Suppressor macrophage (primary cell): ENCODE measurements at places on chromosomes 4 and X.

DNA sequence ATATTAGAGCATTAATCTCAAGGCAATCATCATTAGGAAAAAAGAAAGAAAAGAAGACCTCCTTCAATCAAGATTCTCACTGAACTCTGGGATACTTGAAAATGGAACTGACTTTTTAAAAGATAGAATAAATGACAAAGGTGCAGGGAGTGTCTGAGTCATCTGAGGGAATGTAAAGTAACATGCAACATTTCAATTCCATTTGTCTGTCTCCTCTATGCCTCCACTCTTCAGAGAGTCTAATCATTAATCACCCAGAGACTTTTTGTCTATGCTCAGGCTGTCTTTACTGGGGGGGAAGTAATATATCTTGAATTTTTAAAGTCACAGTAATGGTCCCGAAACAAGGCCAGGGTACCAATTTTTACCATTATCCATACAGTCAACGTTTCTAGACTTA, 55.0 kb upstream of the PACRGL start:
- DNase-seq: no peak

DNA sequence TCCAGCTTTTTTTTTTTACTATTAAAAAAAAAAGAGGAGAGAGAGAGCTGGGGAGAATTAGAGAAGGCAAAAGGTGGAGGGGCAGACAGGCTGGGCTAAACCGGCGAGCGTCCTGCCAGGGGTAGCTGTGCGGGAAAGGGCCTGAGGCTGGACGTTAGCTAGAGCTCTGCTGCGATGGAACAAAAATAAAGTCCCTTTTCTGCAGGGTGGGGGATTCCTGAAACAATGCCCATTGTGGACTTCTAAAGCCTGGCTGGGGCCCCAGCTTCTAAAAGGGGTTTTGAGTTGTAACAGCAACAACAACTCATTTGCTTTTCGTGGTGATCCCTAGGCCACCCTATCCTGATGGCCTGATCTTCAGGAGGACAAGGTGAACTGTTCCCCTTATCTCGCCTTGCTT, 311.7 kb downstream of the FBXW7 start:
- DNase-seq: no peak

GRCh38 chrX:101759000-101759399, 99.3 kb upstream of the ARMCX2 start:
- DNase-seq: peak; percentile 56

DNA sequence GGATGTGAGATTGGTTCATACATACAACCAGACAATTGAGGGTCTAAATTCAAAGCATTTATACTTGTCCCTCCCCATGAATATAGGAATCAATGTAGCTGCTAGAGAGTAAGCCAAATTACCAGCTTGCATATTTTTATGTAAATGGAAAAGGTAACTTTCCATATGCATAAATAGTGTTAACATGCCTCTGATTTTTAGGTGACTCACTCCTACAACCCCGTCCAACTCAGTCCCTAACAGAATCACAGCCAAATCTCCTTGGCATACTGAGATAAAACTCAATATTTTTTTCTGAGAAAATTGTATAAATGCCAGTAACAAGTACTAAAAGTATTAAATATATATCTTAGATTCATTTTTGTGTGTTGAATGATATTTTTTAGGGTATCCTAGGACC, 67.2 kb downstream of the INPP4B start:
- DNase-seq: no peak

- no peak for DNase-seq
Measured at GRCh38 chr4:101528526-101528925, 181.2 kb upstream of the PPP3CA start.

- peak; percentile 93 for DNase-seq
Measured at GRCh38 chr4:25913851-25914669, at the start of gene SMIM20. Gene SMIM20, plus strand, starts transcription at chr4:25914220. Its CDS starts 94 bp downstream, at chr4:25914314.

DNA sequence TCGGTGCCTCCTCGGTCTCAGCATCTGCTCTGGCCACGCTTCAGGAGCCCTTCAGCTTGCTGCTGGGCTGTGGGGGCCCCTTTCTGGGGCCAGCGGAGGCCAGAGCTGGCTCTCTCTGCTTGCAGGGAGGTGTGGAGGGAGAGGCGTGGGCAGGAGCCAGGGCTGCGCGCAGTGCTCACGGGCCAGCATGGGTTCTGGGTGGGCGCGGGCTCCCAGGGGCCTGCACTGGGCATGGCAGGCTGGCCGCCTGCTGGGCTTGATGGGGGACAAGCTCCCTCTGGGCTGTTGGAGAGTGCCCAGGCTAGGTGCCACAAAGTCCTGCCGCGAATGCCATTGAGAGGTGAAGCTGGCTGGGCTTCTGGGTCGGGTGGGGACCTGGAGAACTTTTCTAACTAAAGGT, 57.3 kb upstream of the AGA start:
- DNase-seq: no peak

DNA sequence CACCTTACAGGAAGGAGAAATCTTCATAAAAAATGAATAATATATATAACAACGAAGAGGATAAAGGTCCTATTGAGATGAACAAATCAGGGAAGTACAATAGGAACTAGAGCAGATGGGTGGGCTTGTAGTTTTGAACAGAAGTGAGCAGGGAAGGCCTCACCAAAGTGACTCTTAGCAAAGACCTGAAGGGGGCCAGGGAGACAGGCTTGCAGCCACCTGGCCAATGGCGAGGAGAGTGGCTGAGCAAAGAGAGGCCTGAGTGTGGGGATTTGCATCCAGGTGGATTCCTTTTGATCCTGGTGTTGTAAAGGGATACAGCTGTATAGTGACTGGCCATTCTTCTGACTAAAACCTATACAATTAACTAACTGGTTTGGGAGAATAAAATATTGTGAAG, 354.1 kb downstream of the CAMK2D start:
- no peak for DNase-seq

DNA sequence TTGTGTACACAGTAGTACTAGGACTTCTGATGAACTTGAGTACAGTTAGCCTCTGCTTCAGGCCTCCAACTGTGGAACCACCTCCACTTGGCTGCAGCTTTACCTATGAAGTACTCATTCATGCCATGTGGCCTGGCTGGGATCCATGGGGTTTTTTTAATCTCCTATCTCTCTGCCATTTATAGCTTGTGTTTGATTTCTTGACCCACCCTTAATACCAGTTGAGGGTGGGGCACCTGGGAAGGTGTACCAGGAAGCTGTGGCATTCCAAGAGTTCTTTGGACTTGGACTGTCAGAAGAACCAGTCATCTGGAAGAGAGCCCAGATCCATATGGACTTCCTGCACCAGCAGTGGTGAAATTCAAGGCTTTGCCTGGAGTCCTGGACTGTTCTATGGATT, 230.1 kb downstream of the SHROOM3 start:
- DNase-seq: no peak

DNA sequence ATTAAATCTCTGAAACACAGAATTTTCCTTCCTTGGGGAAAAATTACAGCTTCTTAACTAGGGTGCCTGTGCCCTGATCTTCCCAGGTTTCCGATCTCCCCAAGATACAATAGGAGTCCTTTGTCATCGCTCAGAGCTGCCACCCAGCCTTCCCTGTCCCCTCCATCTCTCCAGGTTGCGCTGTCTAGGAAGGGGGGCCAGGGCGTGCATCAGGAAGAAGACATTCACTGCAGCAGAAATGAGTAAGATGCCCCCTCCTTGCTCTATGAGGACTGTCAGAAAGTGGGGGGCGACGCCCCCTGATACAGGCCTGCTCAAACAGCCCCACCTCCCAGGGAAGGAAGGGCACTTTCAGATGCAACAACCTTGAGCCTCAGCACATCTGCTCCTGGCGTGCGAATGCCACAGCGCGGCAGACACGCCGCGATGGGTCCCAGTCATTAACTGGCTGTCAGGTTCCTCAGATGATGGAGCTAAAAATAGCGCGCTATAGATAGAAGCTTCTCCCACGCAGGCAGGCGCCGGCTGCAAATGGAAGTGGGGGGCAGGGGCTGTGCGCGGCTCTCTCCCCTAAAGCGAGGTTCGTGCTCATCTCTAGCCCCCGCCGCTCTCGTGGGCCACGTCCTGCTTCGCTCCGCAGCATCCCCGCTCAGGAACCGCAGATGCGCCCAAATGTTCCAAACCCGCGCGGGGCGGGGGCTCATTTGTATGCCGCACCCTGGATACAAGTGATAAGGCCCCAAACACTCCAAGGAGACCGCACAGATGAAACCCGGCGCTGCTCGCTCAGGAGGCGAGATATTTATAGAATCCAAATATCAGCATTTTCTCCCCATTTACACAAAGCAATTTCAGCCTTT, 57.6 kb upstream of the LGI2 start:
- peak; percentile 81 for DNase-seq

- DNase-seq: peak; percentile 6
Measured at GRCh38 chrX:147550217-147550616, 361.5 kb upstream of the FMR1 start.

- DNase-seq: no peak
Measured at GRCh38 chr4:89312066-89312465, 4.5 kb upstream of the GPRIN3 start.

DNA sequence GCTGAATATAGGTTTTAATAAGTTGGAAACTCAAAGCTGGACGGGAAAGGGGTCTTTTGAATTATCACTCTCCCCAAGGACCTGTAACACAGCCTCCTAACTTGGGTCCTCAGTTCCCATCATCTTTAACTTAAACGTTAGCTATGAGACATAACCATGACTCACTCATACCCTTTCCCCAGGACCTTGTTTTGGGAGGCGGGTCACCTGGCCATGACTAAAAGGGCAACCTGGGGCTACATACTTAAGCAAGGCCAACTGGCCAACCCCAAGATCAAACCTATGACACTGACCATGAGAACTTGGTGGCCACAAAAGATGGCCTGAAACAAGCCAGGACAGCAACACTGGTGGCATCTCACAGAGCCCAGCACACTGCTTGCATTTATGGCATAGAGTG, 89.0 kb downstream of the SH3KBP1 start:
- DNase-seq: no peak

- DNase-seq: no peak
Measured at GRCh38 chr4:80685214-80685613, 345.3 kb upstream of the BMP3 start.

DNA sequence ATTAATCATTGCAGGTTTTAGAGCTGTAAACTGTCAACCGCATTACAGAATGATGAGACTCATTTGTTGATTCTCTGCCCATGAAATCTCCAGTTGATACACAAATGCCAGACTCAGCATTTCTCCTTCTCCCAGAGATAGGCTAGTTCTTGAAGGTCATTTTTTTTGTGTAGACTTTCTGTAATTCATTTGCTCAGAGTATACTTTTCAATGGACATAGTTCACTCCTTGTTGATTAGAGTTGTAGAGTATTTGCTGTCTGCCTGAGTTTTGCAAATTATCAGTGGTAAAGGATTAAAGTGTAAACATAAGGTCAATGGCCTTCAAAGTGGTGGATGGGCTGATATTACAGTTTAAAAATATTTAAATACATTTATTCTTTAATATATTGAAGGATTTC, 15.2 kb upstream of the ALB start:
- DNase-seq: no peak

GRCh38 chr4:883377-884095, 48.6 kb downstream of the GAK start:
- DNase-seq: no peak

- DNase-seq: no peak
Measured at GRCh38 chr4:3496021-3496420, 32.9 kb downstream of the DOK7 start.

DNA sequence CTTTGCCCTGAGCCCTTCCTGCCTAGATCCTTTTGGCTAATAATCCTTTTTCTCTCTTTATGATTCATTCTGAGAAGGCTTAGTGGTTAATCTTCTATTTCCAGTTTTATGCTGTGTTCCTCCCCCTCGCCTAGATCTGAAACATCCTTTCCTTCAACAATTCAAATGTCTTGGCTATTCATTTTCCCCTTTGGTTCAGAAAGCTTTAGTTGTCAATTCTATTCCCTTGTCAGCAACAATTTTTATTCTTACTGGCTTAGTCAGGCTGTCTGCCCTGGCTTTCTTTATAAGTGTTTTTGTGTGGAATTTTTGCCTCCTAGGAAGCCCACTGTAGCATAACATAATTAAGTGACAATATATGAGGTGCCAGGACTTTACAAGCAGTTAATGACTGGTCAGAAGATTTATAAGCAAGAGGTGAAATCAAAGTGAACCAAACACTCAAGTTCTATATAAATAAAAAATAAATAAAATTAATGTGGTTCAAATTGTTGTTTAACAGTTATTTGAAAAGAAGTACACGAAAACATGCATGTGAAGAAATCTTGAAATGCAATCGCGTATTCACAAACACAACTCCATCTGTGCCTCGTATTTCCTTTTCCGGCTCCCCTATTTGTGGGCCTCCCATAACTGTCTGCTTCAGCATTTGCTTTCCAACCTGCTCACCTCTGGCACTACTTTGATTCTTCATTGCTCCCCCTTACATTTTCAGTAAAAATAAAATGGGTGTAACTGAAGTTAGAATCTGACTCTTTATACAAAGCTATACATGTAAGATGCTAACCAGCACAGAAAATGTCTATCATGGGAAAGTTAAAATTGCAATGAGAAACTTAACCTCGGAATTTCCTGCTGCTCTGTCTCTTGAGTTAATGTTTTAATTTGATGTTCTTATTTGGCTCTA, 235.4 kb downstream of the SPRY1 start:
- no peak for DNase-seq

- DNase-seq: no peak
Measured at GRCh38 chr4:168796362-168797106, 213.5 kb downstream of the CBR4 start.

GRCh38 chrX:10949541-10949940, 161.6 kb upstream of the HCCS start:
- no peak for DNase-seq

- DNase-seq: no peak
Measured at GRCh38 chr4:16056681-16057385, 27.0 kb downstream of the PROM1 start.

DNA sequence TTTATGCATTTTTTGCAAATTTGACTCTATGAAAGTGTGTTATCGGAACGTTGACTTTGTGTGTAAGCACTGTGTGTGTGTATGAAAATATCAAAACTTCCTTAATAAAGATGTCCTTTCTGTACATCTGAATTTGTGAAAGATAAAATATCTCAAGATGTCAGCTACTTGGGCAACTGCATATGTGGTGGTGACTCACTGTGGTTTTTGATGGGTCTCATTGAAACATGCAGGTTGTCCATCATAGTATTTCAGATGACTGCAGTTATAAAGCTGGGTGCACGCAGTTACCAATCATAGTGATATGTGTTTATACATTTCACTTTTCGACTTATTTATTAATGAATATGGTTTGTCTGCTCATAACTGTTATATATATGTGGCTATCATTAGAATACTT, 19.7 kb upstream of the BBS12 start:
- no peak for DNase-seq

DNA sequence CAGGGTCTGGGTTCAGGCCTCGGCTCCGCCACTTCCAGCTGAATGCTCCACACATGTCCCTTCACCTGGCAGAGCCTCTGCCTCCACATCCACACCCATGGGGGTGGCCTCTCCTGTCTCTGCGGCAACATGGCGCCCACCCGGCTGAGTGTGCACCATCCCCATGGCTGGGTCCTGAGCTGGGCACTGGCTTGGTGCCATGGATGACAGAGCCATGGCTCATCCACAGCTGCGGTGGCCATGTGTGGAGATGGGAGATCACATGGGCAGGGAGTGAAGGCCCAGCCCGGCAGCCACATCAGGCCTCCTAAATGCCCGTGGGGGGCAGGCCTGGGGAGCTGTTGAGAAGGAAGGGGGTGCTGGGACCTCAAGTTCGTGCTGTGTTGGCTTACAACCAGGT, 213.7 kb downstream of the AFAP1 start:
- no peak for DNase-seq
